ENCODE measurements at places on chromosomes 4 and X. TPM values are rescaled to one million over a fixed set of nuclear protein-coding genes. Genes with fewer than 3 reads are reported as not detected.

GRCh38 chr4:7425124-7425523 lies 9.6 kb downstream of the PSAPL1 start:
- no peak for DNase-seq

DNA sequence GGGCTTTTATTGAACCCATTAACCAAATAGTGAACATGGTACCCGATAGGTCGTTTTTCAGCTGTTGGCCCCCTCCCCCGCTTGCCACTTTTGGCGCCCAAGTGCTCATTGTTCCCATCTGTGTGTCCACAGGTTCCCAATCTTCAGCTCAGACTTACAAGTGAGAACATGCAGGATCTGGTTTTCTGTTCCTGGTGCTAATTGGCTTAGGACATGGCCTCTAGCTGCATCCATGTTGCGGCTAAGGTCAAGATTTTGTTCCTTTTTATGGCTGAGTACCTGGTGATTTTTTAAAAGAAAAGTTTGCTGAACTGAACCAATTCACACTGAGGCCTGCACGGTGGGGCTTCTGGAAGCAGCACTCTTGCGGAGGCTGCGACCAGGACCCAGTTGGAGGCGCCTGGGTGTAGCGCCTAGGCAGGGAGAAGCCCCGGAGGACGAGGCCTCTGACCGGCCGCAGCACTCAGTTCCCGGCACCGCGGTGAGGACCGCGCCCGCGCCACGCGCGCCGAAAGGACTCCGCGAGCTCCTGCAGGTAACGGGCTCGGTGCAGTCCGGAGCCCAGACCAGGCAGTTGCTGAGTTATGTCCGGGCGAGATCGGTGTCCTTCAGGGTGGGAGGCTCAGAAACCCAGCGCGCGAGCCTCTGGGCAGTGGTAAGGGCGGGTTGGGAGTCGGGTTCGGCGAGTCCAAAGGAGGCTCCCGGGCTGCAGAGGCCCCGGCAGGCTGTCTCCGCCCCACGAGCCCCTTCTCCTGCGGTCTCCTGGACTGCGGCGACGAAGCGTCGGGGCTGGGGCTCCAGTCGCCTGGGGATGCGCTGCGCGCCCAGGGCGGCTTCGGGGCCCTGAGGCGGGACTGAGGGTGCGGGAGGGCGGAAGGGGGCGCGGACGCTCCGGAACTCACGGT lies 15.8 kb upstream of the SLC25A4 start:
- DNase-seq: no peak

Gene AFP
- 1,318 TPM for polyA plus RNA-seq

DNA sequence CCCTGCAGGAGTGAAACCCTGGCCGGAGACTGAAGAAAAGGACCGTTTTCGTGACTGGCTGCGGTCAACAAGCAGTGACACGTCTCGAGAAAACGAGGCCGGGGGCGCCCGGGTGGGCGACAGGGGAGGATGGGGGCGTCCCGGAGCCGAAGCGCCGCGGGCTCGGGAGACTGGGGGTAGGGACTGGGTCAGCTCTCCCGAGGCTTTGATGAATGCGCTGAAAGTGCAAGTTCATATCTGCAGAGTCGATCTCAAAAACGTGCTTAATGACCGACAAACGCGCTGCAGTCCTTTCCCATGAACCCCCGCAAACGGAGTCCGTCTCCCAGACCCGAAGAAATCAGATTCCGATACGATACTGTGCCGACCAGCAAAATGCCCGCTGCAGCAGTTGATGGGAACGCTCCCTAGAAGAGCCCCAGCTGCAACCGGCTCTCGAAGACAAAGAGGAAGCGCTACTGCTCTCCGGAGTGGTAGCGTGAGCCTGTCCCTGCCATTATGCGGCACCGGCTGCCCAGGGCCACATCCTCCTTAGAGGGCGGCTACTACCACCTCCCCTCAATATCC lies 806 bp upstream of the CD99L2 start:
- peak; percentile 15 for DNase-seq

DNA sequence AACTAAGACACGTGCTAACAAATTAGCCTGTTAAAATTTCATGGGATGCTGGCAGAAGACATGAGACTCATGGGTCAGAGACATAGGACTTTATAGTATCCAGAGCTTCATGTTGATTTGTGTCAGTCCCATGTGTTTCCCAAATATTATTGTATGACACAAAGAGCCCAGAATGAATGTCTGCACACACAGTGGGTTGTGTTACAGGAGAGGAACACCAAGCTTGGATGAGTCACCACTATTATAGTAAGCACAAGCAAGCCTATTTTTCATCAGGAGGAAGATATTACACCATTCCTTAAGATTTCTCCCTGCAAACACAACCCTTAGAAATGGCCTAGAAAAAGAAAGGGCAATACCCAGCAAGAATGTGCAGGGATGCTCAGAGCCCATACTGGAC lies 15.4 kb downstream of the BBS12 start:
- no peak for DNase-seq

DNA sequence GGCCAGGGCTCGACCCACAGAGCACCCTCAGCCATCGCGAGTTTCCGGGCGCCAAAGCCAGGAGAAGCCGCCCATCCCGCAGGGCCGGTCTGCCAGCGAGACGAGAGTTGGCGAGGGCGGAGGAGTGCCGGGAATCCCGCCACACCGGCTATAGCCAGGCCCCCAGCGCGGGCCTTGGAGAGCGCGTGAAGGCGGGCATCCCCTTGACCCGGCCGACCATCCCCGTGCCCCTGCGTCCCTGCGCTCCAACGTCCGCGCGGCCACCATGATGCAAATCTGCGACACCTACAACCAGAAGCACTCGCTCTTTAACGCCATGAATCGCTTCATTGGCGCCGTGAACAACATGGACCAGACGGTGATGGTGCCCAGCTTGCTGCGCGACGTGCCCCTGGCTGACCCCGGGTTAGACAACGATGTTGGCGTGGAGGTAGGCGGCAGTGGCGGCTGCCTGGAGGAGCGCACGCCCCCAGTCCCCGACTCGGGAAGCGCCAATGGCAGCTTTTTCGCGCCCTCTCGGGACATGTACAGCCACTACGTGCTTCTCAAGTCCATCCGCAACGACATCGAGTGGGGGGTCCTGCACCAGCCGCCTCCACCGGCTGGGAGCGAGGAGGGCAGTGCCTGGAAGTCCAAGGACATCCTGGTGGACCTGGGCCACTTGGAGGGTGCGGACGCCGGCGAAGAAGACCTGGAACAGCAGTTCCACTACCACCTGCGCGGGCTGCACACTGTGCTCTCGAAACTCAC lies 3.6 kb downstream of the MID1IP1 start:
- DNase-seq: no peak

GRCh38 chrX:100698551-100698950 lies 33.4 kb downstream of the SYTL4 start:
- no peak for DNase-seq

- peak; percentile 74 for DNase-seq
Observed at GRCh38 chr4:86891762-86892635, at the start of gene C4orf36. Gene C4orf36 (minus strand): TSS chr4:86892422. CDS start chr4:86891520, 902 bp downstream.

- no peak for DNase-seq
Observed at GRCh38 chr4:8044244-8044643, 104.6 kb upstream of the AFAP1 start.

DNA sequence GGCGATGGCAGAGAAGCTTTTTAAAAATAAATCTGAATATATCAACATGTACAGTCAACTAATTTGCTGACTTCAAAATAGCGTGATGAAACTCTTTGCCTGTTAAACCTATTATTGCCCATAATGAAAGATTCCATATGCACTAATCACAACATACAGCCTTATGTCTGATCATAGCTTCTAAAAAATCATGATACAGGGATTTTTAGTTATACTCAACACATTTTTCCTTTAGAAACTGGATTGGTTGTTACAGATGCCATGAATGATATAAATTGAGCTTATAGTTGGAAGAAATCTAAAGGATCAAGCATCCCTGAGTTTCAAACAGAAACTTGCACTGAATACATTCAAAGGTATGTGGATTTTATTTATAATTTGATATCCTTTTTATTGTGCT lies at the start of gene AMELX:
Gene AMELX (plus strand): TSS at position 301 of the 400 bp plus-strand sequence. CDS start 1,376 bp downstream, outside the sequence.
- DNase-seq: no peak

DNA sequence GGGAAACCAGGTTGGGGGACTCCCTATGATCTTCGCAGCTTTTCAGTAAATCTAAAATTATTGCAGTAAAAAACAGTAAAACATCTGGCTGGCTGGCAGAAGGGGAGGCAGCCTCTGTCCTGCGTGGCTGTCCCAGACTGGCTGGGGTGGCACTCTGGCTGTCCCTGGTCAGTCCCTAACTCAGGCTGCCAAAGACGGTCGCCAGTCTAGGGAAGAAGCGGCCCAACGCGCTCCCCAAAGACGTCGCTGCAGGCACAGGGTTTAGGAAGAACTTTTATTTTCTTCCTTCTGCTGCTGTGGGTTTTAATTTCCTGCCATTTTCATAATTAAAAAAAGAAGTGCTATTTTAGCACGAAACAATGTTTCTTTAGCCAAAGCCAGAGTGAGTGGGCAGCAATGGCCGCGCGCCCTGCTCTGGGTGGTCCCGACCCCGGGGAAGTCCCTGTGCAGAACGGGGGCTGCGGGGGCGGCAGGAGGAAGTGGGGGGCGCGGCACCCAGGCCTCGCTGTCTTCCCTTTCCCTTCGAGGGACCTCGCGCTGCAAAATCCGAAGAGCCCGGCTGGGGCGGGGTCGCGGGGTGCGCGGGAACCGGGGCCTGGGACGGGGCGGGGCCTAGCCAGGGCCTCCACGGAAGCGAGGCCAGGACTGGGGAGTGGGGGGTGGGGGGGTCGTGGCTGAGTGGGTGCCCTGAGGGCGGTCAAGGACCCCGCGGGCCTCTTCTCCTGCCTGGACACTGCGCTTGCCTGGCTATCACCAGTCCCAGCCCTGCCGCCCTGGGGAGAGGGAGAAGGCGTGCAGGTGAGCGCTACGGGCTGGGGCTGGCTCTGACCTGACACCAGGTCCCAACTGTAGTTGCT lies 6.3 kb upstream of the LETM1 start:
- no peak for DNase-seq

Gene MTCP1
- polyA plus RNA-seq: 21.2 TPM

DNA sequence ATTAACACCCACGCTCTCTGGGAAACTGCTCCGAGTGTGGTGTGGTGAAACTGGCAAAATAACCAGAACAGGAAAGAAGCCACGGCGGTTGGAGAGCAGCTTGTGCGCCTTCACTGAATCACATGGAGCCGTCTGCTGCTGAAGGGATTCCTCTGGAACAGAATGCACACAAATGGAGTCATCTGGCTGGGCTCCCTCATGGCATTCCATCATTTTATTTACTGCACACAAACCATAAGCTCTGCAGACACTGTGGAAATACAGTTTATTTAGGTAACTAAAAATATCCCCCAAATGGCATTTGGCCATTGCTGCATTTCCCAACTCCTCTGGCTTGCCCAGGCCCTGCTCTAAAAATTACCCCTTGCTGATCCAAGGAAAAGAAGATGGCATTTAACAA lies 187.0 kb upstream of the S100G start:
- peak; percentile 17 for DNase-seq

Gene TSPAN5
- 27.4 TPM for polyA plus RNA-seq

DNA sequence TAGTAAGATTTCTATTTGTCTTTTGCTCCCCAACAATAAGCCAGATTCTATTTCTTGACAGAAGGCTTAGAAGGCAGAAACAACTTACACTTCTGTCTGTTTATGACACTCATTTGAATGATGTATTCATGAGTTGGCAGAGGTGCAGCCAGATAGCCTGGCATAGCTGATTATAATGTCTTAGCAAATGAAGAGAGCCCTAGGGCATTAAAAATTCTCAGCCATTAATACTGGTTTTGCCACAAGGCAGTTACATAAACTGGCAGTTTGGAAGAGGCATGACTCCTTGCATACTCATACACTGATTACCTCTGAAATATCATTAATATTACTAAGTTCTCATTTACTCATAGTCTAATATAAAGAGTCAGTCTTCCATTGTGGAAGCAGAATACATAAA lies 728.5 kb upstream of the NDST4 start:
- DNase-seq: no peak

- DNase-seq: no peak
Observed at GRCh38 chrX:115592997-115593734, 32.2 kb downstream of the PLS3 start.

GRCh38 chr4:182143086-182143821 lies 99.9 kb upstream of the TENM3 start:
- DNase-seq: peak; percentile 43

DNA sequence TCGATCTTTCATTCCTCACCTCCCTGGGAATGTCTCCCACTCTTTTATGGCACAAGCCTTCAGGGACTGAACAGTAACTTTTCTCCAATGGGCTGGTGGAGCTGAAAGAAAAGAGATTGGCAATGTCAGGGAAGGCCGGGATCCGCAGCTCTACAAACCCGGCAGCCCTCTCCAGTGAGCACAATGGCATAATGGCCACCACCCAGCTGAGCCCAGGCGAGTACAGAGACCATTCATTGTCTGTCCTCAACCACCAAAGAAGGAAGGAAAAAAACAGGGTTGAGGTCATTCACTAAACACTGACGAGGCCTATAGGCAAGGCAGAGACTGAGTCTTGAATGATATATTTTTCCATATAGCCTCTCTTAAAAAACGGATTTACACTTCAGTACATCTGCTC lies 3.6 kb downstream of the GEMIN8 start:
- DNase-seq: no peak

GRCh38 chr4:143251348-143251747 lies 66.6 kb downstream of the USP38 start:
- no peak for DNase-seq

- no peak for DNase-seq
Observed at GRCh38 chr4:157994863-157995262, 178.0 kb downstream of the GASK1B start.

Gene MMRN1
- 5.5 TPM for polyA plus RNA-seq

DNA sequence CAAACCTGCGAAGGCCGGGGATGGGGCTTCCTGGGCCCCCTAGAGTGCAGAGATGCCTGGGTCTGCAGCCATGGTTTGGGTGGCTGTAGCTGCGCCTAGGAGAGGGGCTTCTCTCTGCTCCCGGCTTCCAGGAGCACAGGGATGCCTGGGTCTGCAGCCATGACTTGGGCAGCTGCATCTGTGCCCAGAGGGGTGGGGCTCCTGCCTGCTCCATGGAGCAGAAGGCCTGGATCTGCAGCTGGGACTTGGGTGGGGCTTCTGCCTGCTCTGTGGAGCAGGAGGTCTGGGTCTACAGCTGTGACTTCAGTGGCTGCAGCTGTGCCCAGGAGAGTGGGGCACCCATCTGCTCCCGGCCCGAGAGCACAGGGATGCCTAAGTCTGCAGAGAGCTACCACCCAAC lies 20.8 kb downstream of the SPON2 start:
- no peak for DNase-seq

GRCh38 chr4:173436149-173436579 lies 37.2 kb upstream of the SCRG1 start:
- no peak for DNase-seq

Gene FAM47A
- not detected for polyA plus RNA-seq

All from renal pelvis (tissue), 12 donors.